ENCODE measurements at places on chromosomes 5 and 9. TPM values are rescaled to one million over a fixed set of nuclear protein-coding genes. Genes with fewer than 3 reads are reported as not detected.

DNA sequence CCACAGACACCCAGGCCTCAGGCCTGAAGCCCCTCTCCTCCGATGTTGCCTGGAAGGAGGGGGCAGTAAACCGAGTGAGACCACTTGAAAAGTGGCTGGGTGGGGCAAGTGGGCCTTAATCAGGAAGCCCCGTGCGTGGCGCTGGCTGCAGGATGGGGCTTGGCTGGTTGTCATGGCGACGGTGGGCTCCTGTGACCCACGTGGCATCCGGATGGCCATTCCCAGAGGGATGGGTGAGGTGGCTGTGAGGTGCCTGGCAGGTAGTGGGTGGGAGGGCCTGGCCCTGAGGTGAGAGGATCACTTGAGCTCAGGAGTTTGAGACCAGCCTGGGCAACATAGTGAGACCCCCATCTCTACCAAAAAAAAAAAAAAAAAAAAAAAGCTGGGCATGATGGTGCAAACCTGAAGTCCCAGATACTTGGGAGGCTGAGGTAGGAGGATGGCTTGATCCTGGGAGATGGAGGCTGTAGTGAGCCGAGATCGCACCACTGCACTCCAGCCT, 5.2 kb downstream of the GPSM1 start:
- no peak for DNase-seq

GRCh38 chr9:33065157-33066076, 11.1 kb downstream of the SMU1 start:
- no peak for DNase-seq

DNA sequence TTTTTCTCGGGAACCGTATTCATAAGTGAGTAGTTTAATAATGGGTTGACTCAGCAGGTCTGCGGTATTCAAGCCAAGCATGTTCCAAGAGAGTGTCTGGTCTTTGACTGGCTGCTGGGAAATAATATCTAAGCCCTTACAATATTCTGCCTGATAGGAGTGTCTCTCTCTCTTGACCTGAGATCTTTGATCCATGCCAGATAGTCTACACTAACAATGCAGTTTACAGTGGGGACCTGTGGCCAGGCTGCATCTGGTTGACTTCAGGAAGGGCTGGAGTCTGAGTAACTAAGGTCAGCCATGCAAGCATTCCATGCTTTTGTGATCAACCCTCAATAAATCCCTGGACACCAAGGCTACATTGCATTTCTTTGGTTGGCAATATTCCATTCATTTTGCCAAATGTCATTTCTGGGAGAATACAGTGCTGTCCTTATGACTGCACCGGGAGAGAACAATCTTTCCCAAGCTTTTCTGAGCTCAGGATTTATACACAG, 195.5 kb downstream of the SEMA5A start:
- DNase-seq = no peak

Gene PCDHB15
- 0.17 TPM for total RNA-seq

- DNase-seq = no peak
These were observed 12.1 kb downstream of the RICTOR start for GRCh38 chr5:39062104-39062503.

Gene SLC31A1
- 4.2 TPM for total RNA-seq

Gene TXNDC8
- not detected for total RNA-seq

DNA sequence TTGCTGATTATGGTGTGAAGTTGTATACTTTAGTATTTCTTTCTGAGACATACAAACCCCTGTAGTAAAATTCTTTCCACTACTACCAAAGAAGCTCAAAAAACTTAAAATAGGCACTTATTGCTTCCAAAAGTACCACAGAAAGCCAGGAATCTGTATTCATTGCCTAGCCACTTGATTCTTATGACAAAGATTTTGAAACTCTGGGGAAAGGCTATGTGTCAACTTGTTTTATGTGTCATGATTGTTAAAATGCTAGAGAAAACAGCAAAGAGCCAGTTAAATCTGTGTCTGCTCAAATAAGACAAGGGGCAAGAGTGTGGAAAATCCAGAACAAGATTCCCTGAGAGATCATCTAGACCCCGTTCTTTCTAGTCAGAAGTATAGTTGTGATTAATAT, 6.0 kb downstream of the KIF2A start:
- no peak for DNase-seq

Gene SPEF2
- 15.4 TPM for total RNA-seq

Gene TAF11L12
- not detected for total RNA-seq

GRCh38 chr9:35757226-35757891, 3.3 kb upstream of the MSMP start:
- DNase-seq = no peak

- DNase-seq = no peak
These were observed 44.2 kb upstream of the ITGA1 start for GRCh38 chr5:52743529-52743928.

Gene EDIL3
- total RNA-seq = not detected

Gene IFNA21
- not detected for total RNA-seq

Gene EGR1
- 1.1 TPM for total RNA-seq

Gene SPATA31D4
- total RNA-seq = not detected

GRCh38 chr9:115164511-115164974, 46.6 kb upstream of the TNC start:
- no peak for DNase-seq

GRCh38 chr9:124414612-124415011, 630 bp downstream of the PSMB7 start:
- DNase-seq = no peak

DNA sequence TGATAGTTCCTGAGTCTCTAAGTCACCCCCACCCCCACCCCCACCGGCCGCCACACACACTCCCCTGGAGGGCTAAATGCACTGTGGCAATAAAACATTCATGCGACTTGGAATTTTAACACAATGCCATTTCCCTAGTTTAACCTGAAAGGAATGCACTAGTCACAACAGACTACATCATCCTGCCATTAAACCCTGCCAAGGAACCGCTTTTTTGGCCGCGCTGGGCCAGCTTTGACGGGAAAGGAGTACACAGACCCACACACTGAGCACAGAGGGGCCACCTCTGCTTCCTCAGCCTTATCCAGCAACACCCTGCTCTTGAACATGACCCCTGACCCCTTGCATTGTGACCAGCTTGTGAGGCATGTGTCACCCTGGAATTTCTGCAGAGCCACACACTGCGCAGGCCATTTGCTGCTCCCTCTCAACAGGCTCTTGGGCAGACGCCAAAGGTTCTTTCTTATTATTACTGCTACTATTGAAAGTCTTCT, 165.3 kb downstream of the BNC2 start:
- no peak for DNase-seq

Gene PRR16
- total RNA-seq = not detected

DNA sequence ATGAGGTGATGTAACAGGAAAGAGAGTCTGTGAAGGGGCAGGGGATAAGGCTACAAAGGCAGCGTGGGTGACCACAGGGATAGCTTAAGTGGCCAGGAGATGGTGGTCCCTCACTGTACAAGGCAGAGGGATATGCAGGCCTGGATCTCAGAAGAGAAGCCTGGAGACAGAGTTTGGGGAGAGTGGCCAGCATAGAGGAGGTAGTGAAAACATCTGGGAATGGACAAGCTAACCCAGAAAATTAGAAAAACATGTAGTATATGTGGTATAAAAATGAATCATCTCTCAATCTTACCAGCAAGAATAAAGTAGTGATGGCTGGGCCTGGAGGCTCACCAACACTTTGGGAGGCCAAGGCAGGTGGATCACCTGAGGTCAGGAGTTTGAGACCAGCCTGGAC, 349.2 kb upstream of the KLF4 start:
- no peak for DNase-seq

Gene LTC4S
- 5.1 TPM for total RNA-seq

GRCh38 chr9:87158765-87159164, 211.5 kb upstream of the GAS1 start:
- DNase-seq = no peak

DNA sequence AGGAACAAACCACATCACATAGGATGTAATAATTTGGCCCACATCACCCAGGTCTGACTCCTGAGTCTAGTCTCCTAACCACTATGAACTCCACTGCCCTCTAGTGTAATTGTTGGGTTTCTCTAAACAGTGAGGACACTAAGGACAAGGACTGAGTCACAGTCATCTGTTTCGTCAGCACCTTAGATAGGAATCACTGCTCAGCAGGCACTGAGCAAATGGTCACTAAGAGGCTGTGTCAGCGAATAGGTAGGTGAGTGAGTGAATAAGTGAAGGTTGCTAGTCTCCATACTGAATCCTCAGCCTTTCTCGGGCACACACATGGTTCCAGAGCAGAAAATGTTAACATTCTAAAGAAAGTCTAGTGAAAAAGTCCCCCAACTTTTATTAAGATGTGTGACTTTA, 278.6 kb downstream of the SPOCK1 start:
- DNase-seq = no peak

Gene ANKRD34B
- not detected for total RNA-seq

Data from CD4-positive, alpha-beta memory T cell (primary cell).